ENCODE measurements at places on chromosomes 5 and 9.

- DNase-seq = no peak
These were observed 228.8 kb upstream of the ZNF462 start for GRCh38 chr9:106634183-106634582.

GRCh38 chr9:119164716-119165115 lies 204.5 kb downstream of the BRINP1 start:
- no peak for DNase-seq

DNA sequence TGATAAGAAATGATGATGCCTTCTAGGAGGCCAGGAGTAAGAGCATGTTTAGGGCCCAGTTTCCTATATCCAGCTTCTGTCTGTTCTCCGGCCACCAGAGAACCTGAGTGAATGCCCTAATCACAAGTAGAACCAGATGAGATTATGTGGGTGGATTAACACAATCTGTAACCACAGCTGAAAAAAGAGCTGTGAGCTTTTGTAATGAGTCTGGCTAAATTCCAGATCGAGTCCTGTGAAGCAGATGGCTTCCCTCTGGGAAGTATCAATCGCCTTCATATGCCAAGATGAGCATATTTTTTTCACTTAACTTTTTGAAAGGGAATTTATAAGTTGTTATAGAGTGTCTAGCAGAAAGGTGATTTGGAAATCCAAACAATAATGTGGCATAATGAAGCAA lies 99.8 kb downstream of the NNT start:
- no peak for DNase-seq

DNA sequence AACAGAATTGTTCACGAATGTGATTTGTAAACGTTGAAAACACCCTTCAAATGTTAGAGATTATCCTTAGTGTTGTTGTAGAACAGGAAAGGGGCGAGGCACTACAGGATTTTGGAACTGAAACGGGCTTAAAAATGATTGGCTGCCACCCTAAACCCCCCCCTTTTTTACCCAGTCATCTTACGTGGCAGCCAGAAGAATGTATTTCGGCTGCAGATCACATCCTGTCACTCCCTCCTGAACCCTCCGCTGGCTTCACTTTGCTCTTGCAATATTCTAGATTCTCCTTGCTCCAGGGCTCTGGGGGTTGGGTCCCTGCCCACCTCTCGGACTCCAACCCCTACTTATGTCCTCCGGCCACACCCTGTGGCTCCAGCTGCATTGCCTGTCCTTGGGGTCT lies 13.9 kb upstream of the UNC5A start:
- DNase-seq = no peak

DNA sequence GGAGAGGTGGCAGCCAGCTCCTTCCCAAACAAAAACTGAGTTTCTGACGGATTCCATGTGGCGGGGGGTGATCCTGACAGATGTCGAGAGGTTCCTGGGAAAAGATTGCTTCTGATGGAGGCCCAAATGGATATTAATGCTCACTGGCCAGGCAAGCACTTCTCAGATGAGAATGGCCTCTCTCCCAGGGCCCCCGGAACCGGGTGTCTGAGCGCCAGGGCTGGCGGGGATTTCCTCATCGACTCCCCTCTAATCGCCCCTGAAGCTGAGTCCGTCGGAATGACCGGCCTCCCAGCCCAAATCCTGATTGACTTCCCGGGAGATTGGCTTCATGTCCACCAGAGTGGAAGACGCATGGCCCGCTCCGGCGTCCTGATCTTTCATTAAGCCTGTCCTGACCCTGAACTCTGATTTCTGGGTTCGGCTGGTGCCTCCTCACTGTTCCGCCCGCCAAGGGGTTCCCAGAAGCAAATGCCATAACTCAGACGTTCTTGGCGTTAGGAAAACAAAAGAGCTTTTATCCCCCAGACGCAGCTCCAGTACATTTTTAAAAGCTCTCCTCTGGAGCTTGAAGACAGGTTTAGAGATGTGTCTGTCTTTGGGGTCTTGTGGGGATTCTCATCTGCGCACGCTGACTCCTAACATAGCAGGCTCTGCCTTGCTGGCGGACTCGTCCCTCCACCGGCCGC lies 17.6 kb downstream of the FIBCD1 start:
- DNase-seq = no peak

- DNase-seq = no peak
These were observed 276.0 kb downstream of the FSTL4 start for GRCh38 chr5:133336121-133336968.

DNA sequence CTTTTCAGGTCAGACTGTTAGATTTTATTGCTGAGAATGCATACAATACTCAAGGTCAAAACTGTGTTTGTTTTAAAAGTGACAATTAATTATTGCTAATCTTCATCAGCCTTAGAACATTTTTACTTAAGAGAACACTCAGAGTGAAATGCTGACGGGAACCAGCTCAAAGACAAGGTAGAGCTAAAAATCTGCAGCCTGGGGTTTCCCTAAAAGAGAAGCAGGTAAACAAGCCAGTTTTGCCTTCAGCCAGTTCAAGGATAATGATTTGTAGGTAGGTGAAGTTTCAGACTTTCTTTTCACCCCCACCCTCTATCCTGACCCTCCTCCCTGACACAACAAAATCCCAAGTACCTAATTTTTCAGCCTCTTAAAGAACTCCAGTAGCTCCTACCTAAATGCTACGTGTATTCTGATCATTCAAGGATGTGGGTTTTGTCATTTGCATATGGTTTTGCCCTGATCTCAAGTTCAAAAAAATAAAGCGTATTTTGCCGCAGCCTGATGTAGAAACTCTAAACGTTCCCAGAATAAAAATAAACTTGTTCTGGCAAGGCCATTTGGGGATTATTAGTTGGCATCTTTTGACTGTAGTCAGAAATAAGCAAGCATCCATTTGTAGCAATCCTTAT lies 407.2 kb downstream of the EFNA5 start:
- no peak for DNase-seq

DNA sequence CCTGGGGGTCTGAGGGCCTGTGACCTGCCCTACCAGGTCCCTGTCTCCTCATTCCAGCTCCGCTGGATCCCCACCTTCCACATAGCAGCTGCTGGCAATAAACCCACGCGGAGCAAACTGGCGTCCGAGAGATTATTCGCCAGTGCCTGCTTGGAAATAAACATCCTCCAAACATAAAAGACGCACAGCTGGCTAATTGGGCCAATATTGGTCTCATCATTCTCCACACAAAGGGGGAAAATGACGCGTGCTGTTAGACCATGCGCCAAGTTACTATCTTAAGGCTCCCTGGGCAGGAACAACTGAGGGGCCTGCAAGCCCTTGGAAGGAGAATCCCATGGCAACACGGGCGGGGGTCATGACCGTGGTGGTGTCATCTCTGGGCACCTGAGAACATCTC lies 73.3 kb upstream of the SARDH start:
- no peak for DNase-seq

DNA sequence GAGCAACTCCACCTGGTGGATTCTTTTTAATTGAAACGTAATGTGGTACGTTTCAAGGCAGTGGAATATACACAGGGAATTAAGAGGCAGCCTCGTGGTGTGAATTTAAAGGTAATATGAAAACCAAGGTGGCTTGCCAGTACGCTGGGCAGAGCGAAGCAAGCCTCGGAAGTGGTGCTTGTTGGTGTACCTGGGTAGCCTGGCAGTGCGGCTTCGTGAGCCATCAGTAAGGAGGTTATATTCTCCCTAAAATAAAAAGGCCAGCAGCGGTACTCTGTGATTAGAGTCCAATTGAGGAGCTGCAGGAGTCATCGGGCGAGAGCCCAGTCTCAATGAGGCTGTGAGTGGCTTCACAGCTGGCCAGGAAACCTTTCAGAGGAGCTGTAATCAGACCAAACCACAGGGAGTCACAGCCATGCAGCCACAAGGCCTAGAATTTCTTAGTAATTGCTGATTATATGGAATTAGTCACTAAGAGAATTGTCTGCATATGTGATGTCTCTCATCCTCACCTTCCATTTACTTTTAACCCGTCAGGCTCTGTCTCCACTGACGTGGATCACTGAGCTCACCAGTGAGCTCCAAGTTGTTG lies 57.7 kb downstream of the DCP2 start:
- DNase-seq = no peak

DNA sequence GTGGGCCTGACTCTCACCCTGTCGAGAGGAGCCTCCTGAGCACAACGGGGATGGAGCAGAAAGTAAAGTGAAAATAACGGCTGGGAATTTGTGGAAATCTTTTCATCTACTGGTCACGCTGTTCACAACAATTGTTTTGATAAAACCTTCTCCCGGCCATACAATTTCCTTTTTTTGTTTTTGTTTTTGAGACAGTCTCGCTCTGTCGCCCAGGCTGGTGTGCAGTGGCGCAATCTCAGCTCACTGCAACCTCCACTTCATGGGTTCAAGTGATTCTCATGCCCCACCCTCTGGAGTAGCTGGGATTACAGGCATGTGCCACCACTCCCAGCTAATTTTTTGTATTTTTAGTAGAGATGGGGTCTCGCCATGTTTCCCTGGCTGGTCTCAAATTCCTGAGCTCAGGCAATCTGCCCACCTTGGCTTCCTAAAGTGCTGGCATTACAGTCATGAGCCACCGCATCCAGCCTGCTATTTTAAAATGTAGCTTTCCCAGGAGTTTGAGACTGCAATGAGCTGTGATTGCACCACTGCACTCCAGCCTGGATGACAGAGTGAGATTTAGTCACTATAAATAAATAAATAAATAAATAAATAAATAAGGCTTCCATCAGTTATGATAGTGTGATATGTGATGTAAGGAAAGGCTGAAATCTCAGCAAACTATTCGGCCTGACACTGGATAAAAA lies 73.5 kb upstream of the PTGER4 start:
- DNase-seq = no peak

DNA sequence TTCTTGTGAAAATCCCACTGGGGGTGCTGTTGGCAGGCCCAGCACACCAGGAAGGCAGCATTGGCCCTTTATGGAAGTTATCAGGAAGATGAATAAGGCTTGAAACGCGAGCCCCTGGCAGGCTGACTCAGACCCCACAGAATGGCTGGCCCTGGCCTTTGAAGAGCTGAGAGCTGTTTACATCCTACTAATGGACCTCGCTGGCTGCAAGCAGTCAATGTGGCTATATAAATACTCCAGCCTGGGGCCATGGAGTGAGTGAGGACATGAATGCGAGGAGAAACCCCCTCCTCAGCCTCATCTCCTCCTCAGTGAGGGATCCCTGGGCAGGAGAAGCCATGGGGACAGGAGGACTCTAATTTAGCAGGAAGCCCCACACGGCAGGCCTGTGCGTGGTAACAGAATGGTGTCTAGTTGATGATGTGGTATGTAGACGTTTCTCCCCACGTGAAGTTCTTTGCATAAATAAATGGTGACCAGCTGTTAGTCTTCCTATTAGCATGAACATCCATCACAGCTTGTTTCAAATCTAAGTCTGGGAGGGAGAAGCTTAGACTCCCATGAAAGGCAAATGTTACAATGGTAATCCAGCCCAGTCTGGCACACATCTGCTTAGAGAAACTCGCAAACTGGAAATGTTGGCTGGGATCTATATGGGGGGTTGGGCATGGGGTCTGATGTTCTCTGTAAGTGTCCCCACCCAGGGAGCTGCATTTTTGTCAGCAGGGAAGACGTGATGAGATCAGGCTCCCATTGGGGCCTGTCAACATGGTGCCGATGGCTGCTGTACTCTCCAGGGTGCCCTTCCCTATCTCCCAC lies 175.1 kb upstream of the PITX1 start:
- no peak for DNase-seq

DNA sequence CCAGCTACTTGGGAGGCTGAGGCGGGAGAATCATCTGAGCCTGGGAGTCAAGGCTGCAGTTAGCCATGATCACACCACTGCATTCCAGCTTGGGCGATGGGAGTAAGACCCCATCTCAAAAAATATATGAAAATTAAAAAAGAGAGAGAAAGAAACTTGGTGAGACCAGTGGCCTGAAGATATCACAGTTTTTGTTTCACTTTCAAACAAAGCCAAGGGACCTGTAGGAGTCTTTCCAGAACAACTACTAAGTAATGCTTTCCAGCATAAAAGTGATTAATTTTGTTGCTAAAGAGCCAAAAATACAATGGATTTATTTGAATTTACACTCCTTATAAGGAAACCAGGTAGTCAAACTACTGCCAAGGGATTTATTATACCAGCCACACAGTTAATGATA lies 23.5 kb downstream of the GKAP1 start:
- no peak for DNase-seq

GRCh38 chr5:149381986-149382338 lies 2.9 kb upstream of the IL17B start:
- peak; percentile 87 for DNase-seq

GRCh38 chr5:116157902-116158301 lies 73.1 kb downstream of the COMMD10 start:
- DNase-seq = no peak

- no peak for DNase-seq
These were observed 4.1 kb downstream of the IRF1 start for GRCh38 chr5:132486318-132487094.

GRCh38 chr9:132409828-132410528 lies at the start of gene CFAP77:
CFAP77 (plus strand) TSS chr9:132410211; CDS start chr9:132410272, 61 bp downstream.
- DNase-seq = peak; percentile 74

GRCh38 chr9:30935730-30936129 lies 1448.7 kb upstream of the ACO1 start:
- no peak for DNase-seq

DNA sequence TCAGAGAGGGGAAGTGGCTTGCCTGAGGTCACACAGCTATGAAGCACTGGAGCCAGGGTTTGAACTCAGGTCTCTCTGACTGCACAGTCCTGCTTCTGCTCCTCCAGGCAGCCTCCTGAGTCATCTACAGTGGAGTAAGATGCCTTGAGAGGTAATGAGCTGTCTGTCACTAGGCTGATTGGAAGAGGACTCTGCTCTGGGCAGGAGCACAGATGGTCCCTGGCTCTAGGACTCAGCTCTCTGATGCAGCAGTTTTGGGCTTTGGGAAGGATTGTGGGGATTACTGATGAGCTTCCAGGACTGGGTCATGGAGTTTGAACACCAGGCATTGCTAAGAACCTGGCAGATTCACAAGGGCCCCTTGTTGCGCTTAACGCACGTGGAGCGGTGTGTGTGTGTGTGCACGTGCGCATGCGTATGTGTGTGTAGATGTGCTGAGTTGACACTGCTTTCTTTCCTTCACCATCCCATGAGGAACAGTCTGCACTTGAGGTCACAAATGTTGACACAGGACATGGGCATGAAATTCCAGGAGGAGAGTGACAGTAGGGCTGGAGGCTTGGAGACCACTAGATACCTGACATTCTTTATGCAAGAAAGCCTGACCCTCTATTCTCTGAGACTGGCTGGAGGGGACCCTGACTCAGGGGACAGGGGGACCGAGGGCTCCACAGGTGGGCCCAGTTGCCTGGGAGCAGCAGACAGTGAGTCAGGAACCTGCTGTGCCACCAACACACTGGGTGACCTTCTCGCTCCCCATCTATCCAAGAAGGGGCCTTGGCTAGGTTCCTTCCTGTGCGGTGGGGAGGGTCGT lies 170.5 kb downstream of the RGS3 start:
- DNase-seq = no peak

DNA sequence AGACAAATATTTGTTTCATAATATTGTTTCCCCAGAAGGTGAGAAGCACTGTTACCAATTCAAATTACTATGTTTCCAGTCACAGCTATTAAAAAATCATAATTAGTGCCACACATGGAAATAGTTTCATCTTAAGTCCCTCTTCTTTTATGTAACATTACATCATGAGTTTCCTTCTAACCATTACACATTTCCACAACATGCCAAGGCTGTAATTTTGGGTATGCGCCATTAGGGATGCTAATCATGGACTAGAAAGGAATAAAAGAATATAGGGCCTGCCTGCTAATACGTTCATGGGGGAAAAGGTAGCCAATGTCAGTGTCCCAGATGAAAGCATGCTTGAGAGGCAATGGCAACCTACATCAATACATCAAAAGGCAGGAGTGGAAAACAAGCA lies 142.5 kb upstream of the LPAR1 start:
- no peak for DNase-seq

GRCh38 chr5:15645381-15646160 lies 145.6 kb downstream of the FBXL7 start:
- no peak for DNase-seq

- no peak for DNase-seq
These were observed 77.5 kb downstream of the SLC1A3 start for GRCh38 chr5:36683821-36684434.
